ENCODE measurements at places on chromosomes 16 and 17. TPM values are rescaled to one million over a fixed set of nuclear protein-coding genes. Genes with fewer than 3 reads are reported as not detected.
A peak's percentile ranks its signal among the peaks of the same experiment; 100 is the strongest.

- no peak for ATAC-seq
Observed at GRCh38 chr16:88693420-88694177, 7.3 kb upstream of the SNAI3 start.

The TMEM100 gene
- total RNA-seq: 0.76 TPM

DNA sequence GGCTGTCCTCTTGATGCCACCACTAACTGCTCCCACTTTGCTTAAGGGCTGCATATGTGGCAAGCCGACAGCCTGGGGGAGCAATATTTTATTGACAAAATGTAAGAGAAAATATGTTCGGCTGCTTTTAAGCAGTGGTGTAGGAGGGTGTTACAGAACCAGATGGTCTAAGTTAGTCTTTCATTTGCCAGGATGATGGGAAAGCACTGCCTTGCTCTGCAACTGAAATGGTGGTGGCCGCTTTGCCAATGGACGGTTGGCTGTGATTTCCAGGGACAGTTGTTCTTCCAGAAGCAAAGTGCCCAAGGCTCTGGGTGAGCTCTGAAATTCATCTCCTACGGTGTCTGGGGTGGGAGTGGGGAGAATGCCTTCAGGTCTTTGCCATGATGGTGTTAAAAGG lies 469.3 kb downstream of the TOX3 start:
- no peak for ATAC-seq

GRCh38 chr16:79054211-79054984 lies 546.1 kb downstream of the MAF start:
- no peak for ATAC-seq

The TBC1D3B gene
- total RNA-seq: 7.2 TPM

GRCh38 chr16:3009568-3010390 lies 2.9 kb upstream of the CLDN9 start:
- peak; percentile 23 for ATAC-seq

- peak; percentile 30 for ATAC-seq
Observed at GRCh38 chr17:82863941-82864712, 24.3 kb upstream of the ZNF750 start.

GRCh38 chr16:456891-457483 lies 31.5 kb downstream of the RAB11FIP3 start:
- no peak for ATAC-seq

The ZSCAN32 gene
- total RNA-seq: 5.8 TPM

The KRT20 gene
- total RNA-seq: 0.20 TPM

DNA sequence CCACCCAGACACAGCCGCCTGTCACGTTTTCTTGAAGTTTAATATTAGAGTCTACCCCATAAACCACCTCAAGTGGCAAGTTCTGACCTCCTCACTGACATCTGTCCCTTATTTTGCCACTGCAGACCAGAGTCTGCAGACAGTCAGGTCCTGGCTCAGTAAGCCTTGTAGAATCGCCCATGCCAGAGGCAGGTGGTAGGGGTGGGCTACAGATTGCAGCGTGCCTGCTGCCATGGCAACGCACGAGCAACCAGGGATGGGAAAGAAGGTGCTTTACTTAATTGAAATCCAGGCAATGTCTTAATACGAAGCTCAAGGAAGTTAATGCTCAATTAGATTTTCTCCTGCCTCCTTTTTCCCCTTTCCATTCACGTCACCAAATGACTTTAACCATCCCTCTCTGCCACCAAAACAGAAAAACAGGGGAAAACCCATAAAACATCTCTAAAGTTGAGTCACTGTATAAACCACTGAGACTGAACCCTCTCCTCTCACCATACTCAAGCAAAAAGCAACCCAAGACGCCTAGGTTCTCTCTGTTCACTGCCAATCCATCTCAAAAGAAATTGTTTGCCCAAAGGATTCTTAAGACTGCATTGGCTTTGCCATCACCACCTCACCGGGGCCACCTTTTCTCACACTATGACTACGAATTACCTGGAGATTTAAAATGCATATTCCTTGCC lies 228.8 kb downstream of the SLC39A11 start:
- ATAC-seq: no peak

The EFNB3 gene
- 1.6 TPM for total RNA-seq

The CDT1 gene
- total RNA-seq: 21.6 TPM

- peak; percentile 42 for ATAC-seq
Observed at GRCh38 chr16:1458977-1459341, 14.6 kb upstream of the CCDC154 start.

- ATAC-seq: no peak
Observed at GRCh38 chr16:8589057-8589899, 1.0 kb downstream of the TMEM114 start.

GRCh38 chr16:59593194-59593661 lies 859.1 kb upstream of the GOT2 start:
- ATAC-seq: no peak

The NKD1 gene
- 1.9 TPM for total RNA-seq

DNA sequence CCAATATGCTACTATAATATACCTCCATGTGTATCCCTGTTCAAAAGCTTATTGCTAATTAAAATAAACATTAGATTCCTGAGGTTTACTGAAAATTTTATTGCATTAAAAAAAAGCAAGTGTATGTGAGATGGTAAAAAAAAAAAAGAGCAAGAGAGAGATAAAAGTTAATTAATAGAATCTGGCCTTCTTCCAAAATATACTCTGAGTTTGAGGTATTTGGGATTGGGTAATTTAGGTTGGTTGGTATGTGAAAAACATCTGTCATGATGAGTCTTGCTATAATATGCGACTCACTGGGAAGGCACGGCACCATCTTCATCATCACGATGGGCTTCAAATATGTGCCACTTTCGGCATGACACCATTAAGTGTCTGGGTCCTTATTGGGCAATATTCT lies 711.1 kb upstream of the SOX9 start:
- ATAC-seq: peak; percentile 43

GRCh38 chr17:6279659-6280058 lies 155.3 kb downstream of the AIPL1 start:
- peak; percentile 79 for ATAC-seq

- no peak for ATAC-seq
Observed at GRCh38 chr16:78939597-78939996, 660.9 kb downstream of the MAF start.

DNA sequence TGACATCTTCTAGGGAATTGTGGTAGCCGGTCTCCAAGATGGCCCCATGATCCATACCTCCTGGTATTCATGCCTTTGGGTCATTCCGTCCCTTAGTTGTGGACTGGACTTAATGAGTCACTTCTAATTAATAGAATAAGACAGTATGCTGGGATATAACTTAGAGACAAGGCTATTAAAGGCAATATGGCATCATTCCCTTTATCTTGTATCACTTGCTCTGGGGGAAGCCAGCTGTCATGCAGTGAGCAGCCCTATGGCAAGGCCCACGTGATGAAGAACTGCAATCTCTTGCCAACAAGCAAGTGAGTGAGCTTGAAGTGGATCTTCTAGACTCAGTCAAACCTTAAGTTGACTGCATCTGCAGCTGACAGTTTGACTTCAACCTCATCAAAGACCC lies 97.8 kb upstream of the MED13 start:
- no peak for ATAC-seq

DNA sequence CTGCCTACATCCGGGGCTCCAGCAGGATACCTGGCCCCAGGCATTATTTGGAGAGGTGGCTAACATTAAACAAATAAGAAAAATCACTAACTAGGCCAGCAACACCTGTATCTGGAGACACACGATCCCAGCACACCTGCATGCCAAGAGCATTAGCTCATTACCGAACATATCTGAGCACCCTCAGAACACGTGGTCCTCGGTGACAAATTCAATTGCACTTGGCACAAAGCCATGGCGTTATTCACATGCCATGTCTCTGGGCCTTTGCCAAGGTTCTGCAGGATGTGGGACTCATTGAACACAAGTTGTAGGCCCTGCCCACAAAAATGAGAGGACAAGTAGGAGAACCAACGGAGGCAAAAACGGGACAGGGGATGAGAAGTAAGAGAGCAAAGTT lies 552.3 kb downstream of the TOX3 start:
- ATAC-seq: peak; percentile 89

DNA sequence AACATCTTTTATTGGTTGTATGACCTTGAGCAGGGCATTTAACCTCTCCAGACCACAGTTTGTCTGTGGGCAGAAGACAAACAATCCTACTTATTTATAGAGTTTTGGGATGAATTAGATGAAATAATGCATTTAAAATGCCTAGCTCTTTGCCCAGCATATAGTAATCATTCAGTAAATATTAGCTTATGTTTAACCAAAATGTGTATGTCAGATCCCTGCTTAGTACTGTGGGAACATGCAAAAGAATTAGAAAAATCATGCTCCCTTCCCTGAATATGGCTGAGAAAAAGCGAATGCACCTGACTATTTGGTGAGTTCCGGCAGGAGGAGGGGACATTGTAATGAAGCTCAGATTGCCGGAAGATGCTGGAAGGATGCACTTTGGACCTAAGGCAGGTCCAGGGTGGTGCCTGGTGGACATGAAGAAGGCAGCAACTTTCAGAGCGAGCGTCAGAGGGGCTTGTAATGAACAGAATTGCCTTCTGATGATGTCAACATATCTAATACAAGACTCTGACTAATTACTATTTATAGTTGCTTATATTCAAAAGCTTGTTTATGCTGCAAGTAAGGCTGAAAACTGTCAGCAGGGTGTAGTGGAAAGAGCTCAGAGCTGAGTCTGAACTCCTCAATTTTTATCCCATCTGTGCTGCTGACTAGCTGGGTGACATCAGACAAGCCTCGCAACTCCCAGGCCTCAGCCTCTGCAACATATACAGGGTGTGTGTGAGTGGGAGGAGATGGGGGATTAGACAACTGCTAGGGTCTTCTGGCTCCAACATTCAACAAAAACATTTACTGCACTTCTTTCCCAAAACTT lies 221.2 kb downstream of the PRKCA start:
- no peak for ATAC-seq
